ENCODE measurements at places on chromosomes 4 and X.

GRCh38 chr4:157911662-157912061 is 261.2 kb downstream of the GASK1B start:
- no peak for DNase-seq

DNA sequence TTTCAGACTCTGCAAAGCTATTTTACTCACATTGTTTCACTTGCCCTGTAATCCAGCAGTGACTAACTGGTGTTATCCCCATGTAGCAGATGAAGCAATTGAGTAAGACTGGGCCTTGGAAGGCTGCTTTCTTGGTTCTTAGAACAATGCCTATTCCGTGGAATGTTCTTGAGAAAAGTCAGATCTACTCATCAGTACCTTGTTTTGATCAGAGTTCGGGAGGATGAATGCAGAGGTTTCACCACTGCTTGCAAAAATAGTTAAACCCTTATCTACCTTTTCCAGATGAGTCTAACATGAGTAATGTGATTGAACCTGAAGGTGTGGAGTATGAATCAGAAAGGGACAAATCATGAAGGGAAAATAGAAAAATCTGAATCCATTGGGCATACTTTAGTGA is 1.8 kb downstream of the MAOB start:
- DNase-seq: no peak

- peak; percentile 47 for DNase-seq
These were observed 62.6 kb upstream of the ALB start for GRCh38 chr4:73341454-73341853.

DNA sequence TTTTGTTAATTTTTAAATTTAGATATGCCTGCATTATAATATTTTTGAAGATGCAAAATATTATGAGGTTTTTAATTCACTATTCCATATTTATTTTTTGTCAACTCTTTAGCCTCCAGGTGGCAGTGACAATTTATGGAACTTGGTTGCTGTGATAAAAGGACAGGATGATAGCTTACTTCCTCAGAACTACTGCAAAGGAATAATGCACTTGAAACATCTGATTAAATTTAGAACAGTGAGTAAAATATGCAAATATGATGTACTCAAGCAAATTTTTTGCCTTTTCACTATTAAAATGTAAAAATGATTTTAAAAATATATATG is 45.1 kb downstream of the SPATA4 start:
- DNase-seq: peak; percentile 45

GRCh38 chr4:15466596-15466995 is 3.1 kb upstream of the CC2D2A start:
- no peak for DNase-seq

- no peak for DNase-seq
These were observed 6.1 kb downstream of the SLC7A11 start for GRCh38 chr4:138236037-138236436.

Measured in suppressor macrophage treated with lipopolysaccharide for 1 hour (primary cell).